ENCODE measurements at places on chromosomes 7 and 10.

GRCh38 chr10:48440771-48441170 lies 134.3 kb downstream of the MAPK8 start:
- no peak for DNase-seq

DNA sequence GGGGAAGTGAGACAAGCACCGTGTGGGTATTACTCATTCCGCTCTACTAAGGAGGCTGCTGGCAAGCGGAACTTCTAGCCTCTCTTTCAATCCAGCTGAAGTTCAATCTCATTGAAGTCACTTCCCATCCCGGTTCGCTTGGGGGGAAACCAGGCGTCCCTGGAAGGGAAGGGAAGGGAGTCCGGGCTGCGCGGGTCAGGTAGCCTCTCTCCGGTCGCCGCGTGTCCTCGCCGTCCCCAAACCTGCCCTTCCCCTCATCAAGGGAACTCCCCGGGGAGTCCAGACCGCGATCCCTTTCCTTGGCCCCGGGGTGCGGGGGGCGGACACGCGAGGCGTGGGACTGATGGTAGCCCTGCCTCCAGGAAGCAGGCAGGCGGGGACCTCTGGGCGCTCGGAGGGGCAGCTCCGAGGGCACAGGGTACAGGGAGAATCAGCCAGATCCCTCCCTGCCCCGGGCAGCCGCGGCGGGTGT lies 598 bp upstream of the ZEB1 start:
- peak; percentile 33 for DNase-seq

- DNase-seq, result no peak
Measured at GRCh38 chr10:23376229-23376655, 31.6 kb upstream of the C10orf67 start.

DNA sequence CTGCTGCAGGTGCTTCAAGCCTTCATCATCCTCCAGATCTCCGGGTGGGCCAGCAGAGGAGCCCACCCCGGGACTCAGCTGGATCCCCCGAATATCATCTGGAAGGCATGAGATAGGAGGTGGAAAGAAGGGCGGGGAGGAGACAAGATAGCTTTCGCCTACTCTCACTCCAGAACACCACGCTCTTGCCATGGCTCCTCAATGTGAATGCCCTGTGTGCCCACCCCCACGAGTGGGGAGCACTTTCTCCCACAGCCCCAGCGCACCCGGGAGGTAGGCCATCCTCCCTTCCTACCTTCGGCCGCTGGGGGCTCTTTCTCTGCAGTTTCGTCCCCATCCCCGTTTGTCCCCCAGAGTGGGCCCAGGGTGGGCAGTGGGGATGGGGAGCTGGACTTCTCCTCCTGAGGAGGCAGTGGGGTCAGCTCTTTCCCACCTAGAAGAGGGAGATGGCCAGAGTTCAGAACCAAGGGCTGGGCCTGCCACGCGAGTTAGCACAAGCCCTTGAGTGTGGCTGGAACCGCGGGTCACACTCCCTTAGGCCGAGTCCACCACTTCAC lies 8.9 kb downstream of the GIGYF1 start:
- no peak for DNase-seq

- DNase-seq, result no peak
Measured at GRCh38 chr10:10204415-10204814, 813.3 kb upstream of the CELF2 start.

- DNase-seq, result no peak
Measured at GRCh38 chr7:87474533-87475358, 734 bp downstream of the ABCB4 start.

GRCh38 chr7:155951554-155952158 lies 139.4 kb upstream of the SHH start:
- DNase-seq, result no peak

- no peak for DNase-seq
Measured at GRCh38 chr10:130887170-130887569, 424.4 kb downstream of the TCERG1L start.

DNA sequence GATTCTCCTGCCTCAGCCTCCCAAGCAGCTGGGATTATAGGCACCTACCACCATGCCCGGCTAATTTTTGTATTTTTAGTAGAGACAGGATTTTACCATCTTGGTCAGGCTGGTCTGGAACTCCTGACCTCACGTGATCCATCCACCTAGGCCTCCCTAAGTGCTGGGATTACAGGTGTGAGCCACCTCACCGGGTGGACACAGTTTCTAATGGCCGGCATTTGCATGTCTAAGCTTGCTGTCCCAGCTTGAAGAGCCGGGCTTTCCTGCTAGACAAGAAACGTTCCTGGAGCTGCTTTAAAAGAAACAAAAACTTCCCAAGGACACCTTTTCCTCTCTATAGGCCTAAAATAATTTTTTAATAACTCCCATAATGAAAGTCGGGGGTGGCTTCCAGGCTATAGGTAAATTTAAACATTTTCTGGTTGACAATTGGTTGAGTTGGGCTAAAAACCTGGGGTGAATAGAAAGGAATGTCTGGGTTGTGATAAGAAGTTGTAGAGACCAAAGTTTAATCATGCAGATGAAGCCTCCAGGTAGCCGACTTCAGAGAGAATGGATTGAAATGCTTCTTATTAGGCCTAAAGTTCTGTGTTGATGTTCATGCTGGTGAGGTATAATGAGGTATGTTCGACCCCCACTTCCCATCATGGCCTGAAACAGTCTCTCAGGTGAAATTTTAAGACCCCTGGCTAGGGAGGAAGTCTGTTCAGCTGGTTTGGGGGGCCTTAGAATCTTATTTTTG lies 8.8 kb downstream of the ACADSB start:
- no peak for DNase-seq

- no peak for DNase-seq
Measured at GRCh38 chr10:109679478-109679877, 243.8 kb downstream of the XPNPEP1 start.

GRCh38 chr10:7400068-7400715 lies 10.6 kb downstream of the SFMBT2 start:
- no peak for DNase-seq

GRCh38 chr10:50794490-50794889 lies 54.8 kb downstream of the ASAH2B start:
- DNase-seq, result no peak

- peak; percentile 94 for DNase-seq
Measured at GRCh38 chr10:102394079-102394800, 1.3 kb upstream of the NFKB2 start.

DNA sequence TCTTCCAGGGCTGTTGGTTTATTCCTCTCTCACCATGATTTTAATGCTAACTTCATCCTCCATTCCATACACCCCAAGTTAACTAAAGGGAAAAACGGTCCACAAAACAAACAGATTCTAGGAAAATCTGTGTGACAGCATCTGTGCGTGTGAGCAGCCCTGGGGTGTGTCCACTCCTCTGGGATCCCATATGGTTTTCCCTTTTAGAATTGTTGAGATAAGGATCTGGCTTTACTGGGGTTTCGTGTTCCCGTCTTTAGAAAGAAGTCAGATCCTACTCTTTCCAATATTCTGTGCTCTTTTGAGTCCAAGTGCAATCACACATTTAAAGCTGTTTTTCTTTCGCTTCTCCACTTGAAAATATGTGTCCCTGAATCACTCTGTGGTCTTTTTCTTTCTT lies 257.1 kb downstream of the KLF6 start:
- no peak for DNase-seq

DNA sequence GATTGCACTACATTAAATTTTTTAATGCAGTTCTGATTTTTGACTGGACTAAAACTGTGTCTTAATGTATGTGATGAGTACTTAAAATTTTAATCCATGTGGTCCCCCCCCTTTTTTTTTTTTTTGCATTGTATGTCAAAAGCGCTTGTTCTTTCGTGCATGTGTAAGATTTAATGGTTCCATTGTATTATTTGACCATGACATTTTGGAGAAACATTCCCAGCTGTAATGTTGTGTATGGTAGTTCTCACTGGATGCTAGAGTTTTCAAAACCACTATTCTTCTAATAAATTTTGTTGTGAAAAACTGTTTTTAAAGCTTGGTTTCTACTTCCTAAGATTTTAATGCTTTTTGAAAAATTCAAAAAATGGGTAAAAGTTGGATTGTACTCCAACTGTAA lies 132.0 kb downstream of the LCOR start:
- DNase-seq, result no peak

GRCh38 chr10:97196223-97197029 lies 10.7 kb upstream of the SLIT1 start:
- no peak for DNase-seq

- no peak for DNase-seq
Measured at GRCh38 chr7:25260862-25261494, 32.7 kb upstream of the NPVF start.

DNA sequence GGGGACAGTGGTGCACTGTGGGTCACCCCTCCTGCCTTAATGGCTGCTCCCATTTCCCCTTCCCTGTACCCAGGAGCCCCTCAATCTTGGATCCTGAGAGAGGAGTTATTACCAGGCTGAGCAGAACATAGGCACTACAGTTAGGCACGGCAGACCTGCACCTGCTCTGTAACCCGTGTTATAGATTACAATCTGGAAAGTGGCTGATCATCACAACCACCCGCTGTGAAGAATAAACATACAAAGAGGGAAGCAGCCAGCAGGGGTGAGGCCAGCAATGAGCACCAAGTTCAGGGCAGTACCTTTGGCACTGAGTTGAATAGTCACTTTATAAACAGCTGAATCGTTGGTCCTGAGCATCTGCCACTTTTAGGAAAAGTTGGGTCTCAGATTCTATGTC lies 1.7 kb downstream of the CDHR1 start:
- DNase-seq, result no peak

GRCh38 chr10:84296091-84296981 lies 32.1 kb upstream of the CCSER2 start:
- no peak for DNase-seq

DNA sequence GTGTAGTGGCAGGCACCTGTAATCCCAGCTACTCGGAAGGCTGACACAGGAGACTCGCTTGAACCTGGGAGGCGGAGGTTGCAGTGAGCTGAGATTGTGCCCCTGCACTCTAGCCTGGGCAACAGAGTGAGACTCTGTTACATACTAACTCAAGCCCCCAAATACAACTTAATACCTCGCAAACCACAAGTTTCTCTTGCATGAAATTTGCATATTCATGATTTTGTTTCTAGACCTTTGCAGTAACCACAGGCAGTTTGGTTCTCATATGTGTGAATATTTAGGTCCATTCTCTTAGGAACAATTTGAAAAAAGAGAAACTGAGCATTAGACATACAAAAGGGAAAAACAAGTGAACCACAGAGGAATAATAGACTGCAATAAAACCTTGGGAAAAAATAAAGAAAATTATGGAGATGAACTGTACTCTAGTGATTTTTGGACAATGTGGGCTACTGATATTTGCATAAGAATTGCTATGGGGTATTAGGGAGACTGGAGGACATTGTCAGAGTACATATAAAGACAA lies 77.0 kb downstream of the ZNF277 start:
- no peak for DNase-seq

DNA sequence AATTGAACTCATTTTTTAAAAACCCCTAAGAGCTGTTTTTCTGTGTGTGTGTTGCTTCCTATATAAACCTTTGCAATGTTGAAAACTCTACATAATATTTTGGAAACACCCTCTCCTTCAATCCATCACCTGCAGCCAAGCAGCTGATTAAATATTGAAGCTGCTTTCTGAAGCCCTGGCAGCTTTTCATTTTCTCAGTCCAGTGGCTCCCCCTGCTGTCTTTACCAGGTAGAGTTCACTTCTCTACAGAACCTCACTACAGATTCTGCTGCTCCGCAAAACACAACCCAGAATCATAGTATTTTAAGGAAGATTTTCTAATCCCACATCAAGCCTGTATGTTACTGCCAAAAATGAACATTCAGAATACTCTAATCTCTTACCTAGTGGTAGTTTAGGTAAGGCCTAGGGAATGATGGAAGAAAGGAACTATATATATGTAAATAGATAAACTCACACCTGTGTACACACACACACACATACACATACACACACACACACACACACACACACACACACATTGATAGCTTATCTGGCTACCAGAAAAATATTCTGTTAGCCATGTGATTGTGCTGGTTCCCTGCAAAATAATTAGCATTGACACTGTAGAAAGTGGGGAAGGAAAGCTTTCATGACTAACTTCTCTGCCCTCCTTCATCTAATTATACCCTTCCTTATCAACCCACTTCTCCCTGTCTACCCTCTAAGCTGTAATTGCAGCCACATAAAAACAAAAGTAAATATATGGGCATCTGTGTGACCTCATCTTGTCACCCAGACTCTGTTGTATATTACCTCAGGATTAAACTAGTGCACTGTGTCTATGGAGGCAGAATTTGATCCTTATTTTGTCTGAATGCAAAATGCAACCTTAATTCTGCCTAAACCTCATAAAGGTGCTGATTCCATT lies 229.5 kb upstream of the FZD1 start:
- no peak for DNase-seq

- DNase-seq, result no peak
Measured at GRCh38 chr7:50679218-50680007, 103.3 kb downstream of the GRB10 start.

- peak; percentile 28 for DNase-seq
Measured at GRCh38 chr10:95290461-95291364, at the start of gene PDLIM1. Gene PDLIM1 (minus strand): TSS chr10:95291003. CDS start chr10:95290915, 88 bp downstream.

- DNase-seq, result no peak
Measured at GRCh38 chr7:1993776-1994740, 238.7 kb downstream of the MAD1L1 start.

- no peak for DNase-seq
Measured at GRCh38 chr10:38007551-38007950, 2.9 kb upstream of the ZNF33A start.

- no peak for DNase-seq
Measured at GRCh38 chr7:120272261-120272660, 714 bp upstream of the KCND2 start.

DNA sequence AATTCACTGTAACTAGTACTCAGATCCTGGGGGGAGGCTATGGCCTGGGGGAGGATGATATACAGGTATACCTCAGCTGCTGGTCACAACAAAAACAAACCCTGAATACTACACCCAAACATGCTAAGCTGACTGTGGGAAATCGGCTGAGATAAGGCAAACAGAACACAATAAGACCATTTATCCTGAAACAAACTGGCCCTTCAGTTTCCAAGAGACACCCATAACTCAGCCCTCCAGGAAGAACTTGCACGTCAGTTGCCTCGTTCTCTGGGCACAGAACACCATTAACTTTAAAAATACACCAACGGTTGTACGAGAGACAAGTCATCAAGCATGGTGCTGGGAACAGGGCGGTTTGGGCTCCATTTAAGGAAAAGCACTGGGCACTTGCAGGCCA lies 24.1 kb upstream of the KCNMA1 start:
- no peak for DNase-seq

GRCh38 chr7:75637854-75638593 lies 100.7 kb downstream of the HIP1 start:
- no peak for DNase-seq
